ENCODE measurements at places on chromosomes 12 and 14. TPM values are rescaled to one million over a fixed set of nuclear protein-coding genes. Genes with fewer than 3 reads are reported as not detected.

TEX52 gene
- 1.1 TPM for polyA plus RNA-seq

CEBPE gene
- 0.29 TPM for polyA plus RNA-seq

GRCh38 chr14:64891839-64892375 is 12.2 kb upstream of the SPTB start:
- peak; percentile 74 for DNase-seq

- DNase-seq, result peak; percentile 61
Observed at GRCh38 chr12:123398550-123399254, 14.8 kb downstream of the KMT5A start.

GLIPR1L1 gene
- polyA plus RNA-seq, result not detected

VRTN gene
- polyA plus RNA-seq, result not detected

- DNase-seq, result no peak
Observed at GRCh38 chr12:43942379-43942778, 106.5 kb downstream of the TMEM117 start.

DNA sequence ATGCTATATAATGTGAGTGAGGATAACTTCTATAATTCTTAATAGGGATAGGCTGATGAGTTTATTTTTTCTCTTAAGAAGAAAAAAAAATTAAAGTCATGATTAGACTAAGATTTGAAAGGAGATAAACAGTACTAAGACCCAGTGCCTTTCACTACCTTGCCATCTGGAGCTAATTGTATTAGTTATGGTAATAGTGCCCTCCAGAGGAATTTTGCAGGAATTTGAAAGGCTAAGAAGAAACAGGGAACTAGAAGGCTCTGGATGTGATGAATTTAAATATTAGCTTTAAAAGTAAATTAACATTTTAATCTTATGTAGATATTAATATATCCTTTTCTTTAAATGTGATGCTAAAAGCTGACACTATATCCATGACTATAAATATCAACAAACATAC is 36.6 kb upstream of the PIK3C2G start:
- peak; percentile 75 for DNase-seq

MON2 gene
- 32.5 TPM for polyA plus RNA-seq

GRCh38 chr12:9367828-9368227 is 159.6 kb upstream of the PZP start:
- no peak for DNase-seq

FGF6 gene
- 29.4 TPM for polyA plus RNA-seq

GRCh38 chr14:59475709-59476108 is 8.5 kb downstream of the L3HYPDH start:
- no peak for DNase-seq

- DNase-seq, result no peak
Observed at GRCh38 chr14:39303115-39303514, 69.4 kb downstream of the MIA2 start.

TNFAIP2 gene
- polyA plus RNA-seq, result 48.8 TPM

- peak; percentile 80 for DNase-seq
Observed at GRCh38 chr12:21818627-21819026, 44.1 kb upstream of the KCNJ8 start.

AMN gene
- 1.5 TPM for polyA plus RNA-seq

DNAI7 gene
- 0.33 TPM for polyA plus RNA-seq
